SJSA1 (cell line): ENCODE measurements at places on chromosomes 1 and 21. TPM values are rescaled to one million over a fixed set of nuclear protein-coding genes. Genes with fewer than 3 reads are reported as not detected.

Gene TAS1R3
- 0.03 and 0.16 TPM in 2 replicates for total RNA-seq

Gene GJA5
- not detected in 2 replicates for total RNA-seq

Gene FRRS1
- 4.0 and 11.4 TPM in 2 replicates for total RNA-seq

Gene CLEC20A
- total RNA-seq: not detected in 2 replicates

Gene OR2T2
- total RNA-seq: not detected in 2 replicates

Gene NHLH2
- total RNA-seq: 0.11 TPM in 1 of 2 replicates, not detected in the other

Gene C4BPB
- 0.28 and 1.8 TPM in 2 replicates for total RNA-seq

Gene SMPDL3B
- 0.11 TPM in 1 of 2 replicates, not detected in the other for total RNA-seq

Gene ADGRL2
- total RNA-seq: 0.22 and 3.5 TPM in 2 replicates

Gene S100A5
- not detected in 2 replicates for total RNA-seq

Gene CA6
- not detected in 2 replicates for total RNA-seq

Gene FCRL6
- not detected in 2 replicates for total RNA-seq

Gene ZNF670
- total RNA-seq: 3.1 and 5.2 TPM in 2 replicates

Gene IPP
- 11.9 and 13.0 TPM in 2 replicates for total RNA-seq

Gene ACKR1
- not detected in 2 replicates for total RNA-seq

Gene PRDM16
- 0.05 TPM in 1 of 2 replicates, not detected in the other for total RNA-seq

Gene CIART
- total RNA-seq: 5.9 and 6.1 TPM in 2 replicates

Gene NR1I3
- not detected in 2 replicates for total RNA-seq

Gene RPTN
- total RNA-seq: not detected in 2 replicates

Gene SH2D5
- total RNA-seq: 0.82 and 5.3 TPM in 2 replicates

Gene DENND1B
- 8.4 and 16.1 TPM in 2 replicates for total RNA-seq

Gene RASAL2
- 15.0 and 25.4 TPM in 2 replicates for total RNA-seq

Gene SHE
- total RNA-seq: not detected in 2 replicates

Gene PPCS
- total RNA-seq: 36.9 and 53.6 TPM in 2 replicates

Gene FCGR3B
- total RNA-seq: not detected in 2 replicates

Gene UBL4B
- total RNA-seq: not detected in 2 replicates

Gene ARL8A
- total RNA-seq: 21.1 and 31.7 TPM in 2 replicates

Gene ZNF593OS
- 0.24 TPM in 1 of 2 replicates, not detected in the other for total RNA-seq

Gene CLDN17
- total RNA-seq: not detected in 2 replicates

Gene PLCH2
- 0.24 TPM in 1 of 2 replicates, not detected in the other for total RNA-seq

Gene SLC30A2
- not detected in 2 replicates for total RNA-seq

Gene TRIM17
- total RNA-seq: not detected in 2 replicates

Gene CFHR3
- total RNA-seq: not detected in 2 replicates

Gene ITGB2
- total RNA-seq: 116 and 120 TPM in 2 replicates

Gene TMCC2
- 8.2 and 10.3 TPM in 2 replicates for total RNA-seq

Gene CD52
- total RNA-seq: not detected in 2 replicates

Gene PADI2
- not detected in 2 replicates for total RNA-seq

Gene FCAMR
- not detected in 2 replicates for total RNA-seq

Gene PLPPR5
- not detected in 2 replicates for total RNA-seq

Gene SLC2A5
- not detected in 2 replicates for total RNA-seq

Gene TRIM33
- 14.7 and 22.9 TPM in 2 replicates for total RNA-seq

Gene PHLDA3
- 36.7 and 75.0 TPM in 2 replicates for total RNA-seq

Gene CD1D
- total RNA-seq: not detected in 2 replicates

Gene PKN2
- total RNA-seq: 43.6 and 45.5 TPM in 2 replicates

Gene LYPD8
- total RNA-seq: not detected in 2 replicates

Gene ACBD3
- total RNA-seq: 44.4 and 62.6 TPM in 2 replicates

Gene CFAP74
- not detected in 2 replicates for total RNA-seq
